ENCODE measurements at places on chromosomes 11 and 22. TPM values are rescaled to one million over a fixed set of nuclear protein-coding genes. Genes with fewer than 3 reads are reported as not detected.

GRCh38 chr11:67027483-67027930, 4.6 kb downstream of the SYT12 start:
- DNase-seq = no peak

- DNase-seq = no peak
Observed at GRCh38 chr22:42331014-42331413, 60.6 kb upstream of the TCF20 start.

- peak; percentile 46 for DNase-seq
Observed at GRCh38 chr22:49299821-49300231, 527.8 kb downstream of the BRD1 start.

Gene MS4A4A
- 53.9 TPM for total RNA-seq

All from upper lobe of right lung (tissue), 1 donor.